ENCODE measurements at places on chromosomes 7 and 10.

GRCh38 chr10:112434988-112435619 is 11.6 kb downstream of the ZDHHC6 start:
- no peak for DNase-seq

- no peak for DNase-seq
Observed at GRCh38 chr7:27113991-27114769, 11.7 kb upstream of the HOXA2 start.

- DNase-seq = no peak
Observed at GRCh38 chr10:21413268-21413667, 112.2 kb downstream of the SKIDA1 start.

- DNase-seq = no peak
Observed at GRCh38 chr7:129776362-129776722, 164.8 kb downstream of the NRF1 start.

- DNase-seq = no peak
Observed at GRCh38 chr10:3365630-3366029, 193.0 kb upstream of the PITRM1 start.
